Fibroblast of skin of back (primary cell): ENCODE measurements at places on chromosomes 1 and 21.
A peak's percentile ranks its signal among the peaks of the same experiment; 100 is the strongest.

DNA sequence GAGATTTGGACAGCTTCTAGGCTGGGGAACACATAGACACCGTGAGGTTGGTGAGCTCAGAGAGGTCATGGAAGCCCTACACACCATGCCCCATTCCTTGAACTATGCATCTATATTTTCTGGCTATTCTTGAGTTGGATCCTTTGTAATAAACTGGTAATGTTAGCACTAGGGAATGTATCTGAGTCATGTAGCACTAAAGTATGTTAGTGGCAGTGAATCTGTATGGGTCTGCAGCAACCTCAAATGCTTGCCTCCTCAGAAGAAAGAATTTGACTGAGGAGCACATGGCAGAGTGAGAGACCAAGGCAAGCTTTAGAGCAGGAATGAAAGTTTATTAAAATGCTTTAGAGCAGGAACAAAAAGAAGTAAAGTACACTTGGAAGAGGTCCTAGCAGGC, 43.7 kb upstream of the LRRC7 start:
- peak; percentile 88 for DNase-seq

DNA sequence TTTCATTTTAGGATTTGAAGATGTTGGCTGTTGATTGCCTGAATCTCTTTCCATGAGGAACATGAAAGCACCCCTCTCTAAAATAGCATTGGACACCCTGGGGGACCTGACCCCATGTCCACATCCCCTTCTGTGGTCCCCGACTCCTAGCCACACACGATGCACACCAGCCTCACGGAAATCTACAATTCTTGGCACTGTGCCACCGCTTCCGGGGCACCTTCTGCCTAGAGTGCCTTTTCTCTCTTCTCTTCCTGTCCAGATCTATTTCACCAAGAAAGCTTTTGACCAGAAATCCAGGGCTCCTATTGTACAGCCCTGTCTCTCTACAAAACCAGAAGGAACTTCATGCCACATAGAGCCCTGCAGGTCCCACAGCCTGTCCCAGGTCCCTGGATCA, 50.3 kb downstream of the MYSM1 start:
- DNase-seq = no peak

DNA sequence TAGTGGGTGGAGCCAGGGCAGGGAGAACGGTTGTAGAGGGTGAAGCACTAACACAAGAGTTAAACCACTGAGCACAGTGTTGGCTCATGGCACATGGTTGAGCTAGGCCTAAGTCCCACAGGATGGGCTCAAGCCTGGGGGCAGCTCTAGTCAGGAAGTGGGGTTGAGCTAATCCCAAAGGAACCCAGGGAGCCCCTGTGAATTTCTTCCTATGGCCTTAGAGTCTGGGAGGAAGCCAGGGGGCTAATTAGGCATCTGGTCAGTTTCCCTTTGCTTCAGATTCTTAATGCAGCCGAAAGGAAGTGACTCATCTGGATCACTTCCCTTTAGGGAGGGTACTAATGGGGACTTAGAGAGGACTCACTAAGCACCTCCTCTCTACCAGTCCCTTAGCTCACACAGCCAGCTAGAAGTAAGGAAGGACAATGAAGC, 10.1 kb downstream of the CFAP45 start:
- DNase-seq = peak; percentile 97

- DNase-seq = peak; percentile 61
Observed at GRCh38 chr1:205983925-205984725, 19.1 kb downstream of the RAB7B start.

GRCh38 chr1:23600283-23600682, 41.0 kb upstream of the ID3 start:
- no peak for DNase-seq

DNA sequence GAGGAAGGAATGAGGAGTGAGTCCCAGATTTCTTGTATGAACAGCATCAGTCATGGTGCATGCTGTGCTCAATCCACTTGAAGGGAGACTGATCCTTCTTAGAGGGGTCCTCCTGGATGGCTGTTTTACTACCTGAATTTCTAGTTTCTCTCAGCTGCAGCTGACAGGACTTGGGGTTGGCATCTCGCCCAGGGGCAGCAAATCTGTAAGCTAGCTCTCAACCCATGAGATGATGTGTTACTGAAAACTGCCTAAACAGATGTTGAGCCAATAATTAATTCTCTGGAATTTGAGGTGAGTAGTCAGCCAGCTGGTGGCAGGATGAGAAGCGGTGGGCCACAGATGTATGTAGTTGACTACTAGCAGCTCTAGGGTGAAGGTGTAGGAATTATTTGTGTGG, 19.6 kb downstream of the BACH1 start:
- DNase-seq = no peak

- DNase-seq = peak; percentile 68
Observed at GRCh38 chr1:51189421-51190073, 46.5 kb upstream of the RNF11 start.

DNA sequence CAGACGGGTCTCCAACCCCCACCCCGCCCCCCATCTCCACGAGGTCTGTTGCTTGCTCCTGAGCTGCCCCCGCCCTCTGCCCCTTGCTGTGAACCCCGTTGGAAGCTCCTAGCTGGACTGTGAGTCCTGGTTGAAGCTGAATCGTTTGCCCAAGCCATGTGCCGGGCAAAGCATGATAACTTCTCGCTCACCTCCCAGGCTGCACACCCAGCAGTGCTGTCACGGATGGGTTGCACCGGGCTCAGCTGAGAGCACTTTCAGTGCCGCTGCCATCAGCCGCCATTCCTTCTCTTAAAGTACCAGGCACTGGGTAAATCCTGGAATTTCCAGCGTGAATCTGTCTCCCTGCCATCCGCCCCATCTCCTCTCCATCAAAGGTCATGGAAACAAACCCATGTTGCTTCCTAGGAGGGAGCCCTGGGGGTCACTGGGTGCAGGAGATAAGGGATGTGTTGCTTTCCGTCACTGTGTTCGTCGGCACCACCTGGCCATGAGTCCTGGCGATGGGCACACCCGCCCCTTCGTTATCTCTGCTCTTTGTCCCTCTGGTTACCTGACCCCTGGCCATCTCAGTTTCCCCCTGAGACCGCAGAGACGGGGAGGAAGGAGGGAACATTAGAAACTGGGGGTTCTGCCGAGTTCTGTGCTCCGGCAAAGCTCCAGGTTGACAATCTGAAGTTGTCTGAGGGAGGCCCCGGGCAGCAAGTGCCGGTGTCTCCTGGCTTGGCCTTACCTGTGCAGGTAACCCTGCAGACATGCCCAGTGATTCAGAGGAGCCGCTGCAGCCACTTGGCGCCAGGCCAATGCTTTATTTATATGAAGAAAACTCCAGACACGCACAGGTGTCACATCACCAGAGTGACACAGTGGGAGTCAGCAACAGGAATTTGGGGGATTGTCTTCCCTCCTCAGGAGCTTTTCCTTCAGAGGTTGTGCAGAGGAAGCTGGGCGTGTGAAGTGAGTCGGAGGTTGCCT, 2.7 kb downstream of the PDE9A start:
- no peak for DNase-seq

DNA sequence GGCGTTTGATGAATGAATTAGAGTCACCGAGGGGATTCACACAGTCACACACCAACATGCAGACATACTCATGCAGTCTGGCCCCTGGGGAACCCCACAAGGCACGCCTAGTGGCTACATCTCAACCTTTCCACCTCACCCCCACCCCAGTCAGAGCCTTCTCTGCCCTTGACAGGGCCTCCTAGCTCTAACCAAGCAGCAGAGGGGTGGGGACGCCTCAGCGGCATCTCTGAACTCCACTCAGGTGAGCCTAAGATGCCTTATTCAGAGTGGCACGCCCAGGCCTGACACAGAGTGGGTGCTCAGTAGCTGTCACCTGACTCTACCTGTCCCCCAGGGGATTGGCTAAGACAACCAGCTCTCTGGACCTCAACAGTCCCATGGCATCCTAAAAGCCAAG, 3.7 kb upstream of the SDC3 start:
- DNase-seq = no peak

GRCh38 chr1:16267690-16268180, 30.8 kb upstream of the CPLANE2 start:
- DNase-seq = no peak

DNA sequence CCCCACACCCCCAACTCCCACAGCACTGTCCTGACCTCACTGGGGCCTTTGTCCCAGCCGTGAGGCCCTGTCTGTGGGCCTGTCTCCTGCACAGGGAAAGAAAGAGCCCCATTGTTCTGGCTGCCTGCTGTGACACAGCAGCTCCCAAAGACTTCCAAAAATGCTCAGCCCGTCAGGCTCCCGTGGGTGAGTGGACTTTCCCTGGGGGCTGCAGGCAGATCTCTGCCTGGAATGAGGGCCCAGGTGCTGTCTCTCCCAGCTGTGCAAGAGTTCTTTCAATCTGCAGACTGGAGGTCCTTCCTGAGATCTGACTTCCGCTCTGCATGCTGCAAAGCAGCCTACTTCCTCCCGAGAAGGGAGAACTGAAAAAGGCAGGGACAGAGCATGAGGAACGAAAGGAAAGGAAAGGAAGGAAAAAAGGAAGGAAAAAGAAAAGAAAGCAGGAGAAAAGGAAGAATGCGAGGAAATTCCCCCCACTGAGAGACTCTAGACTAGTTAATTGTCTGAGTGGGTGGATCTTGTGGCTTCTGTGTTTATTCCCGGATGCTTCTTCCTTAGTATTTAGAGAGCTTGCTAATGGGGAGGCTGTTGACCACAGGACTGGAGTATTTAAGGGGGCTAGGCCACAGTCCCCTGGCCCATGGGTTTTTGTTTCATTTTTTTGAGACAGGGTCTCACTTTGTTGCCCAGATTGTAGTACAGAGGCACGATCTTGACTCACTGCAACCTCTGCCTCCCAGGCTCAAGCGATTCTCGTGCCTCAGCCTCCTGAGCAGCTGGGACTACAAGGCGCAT, 15.0 kb downstream of the NES start:
- no peak for DNase-seq

GRCh38 chr1:18468570-18468969, 12.2 kb upstream of the KLHDC7A start:
- DNase-seq = no peak
